ENCODE measurements at places on chromosomes 2 and 18.

DNA sequence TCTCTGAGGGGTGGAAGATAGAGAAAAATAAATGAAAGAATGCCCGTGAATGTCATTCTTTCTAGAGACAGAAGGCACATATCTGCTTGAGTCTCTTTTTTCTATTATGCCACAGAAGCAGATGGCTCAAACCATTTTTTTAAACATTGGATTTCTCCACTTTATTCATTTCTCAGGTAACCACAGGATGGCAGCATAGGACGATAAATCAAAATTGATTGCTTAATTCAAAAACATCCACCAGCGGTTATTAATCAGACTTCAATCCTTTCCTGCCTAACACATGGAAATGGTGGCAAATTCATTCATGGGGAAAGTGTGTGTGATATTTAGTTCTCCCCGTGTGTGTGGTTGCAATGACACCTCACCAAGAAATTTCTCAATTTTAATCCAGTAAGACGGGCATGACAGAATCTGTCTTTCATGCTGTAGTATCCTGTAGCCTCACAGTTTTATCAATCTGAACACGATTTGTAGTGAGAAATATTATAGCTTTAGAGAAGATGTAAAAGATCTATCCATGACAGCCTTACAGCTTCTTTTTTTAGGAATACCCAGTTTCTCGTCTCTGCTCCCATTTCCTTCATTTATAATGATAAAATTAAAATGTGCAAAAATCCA, 72.2 kb downstream of the DSC3 start:
- ATAC-seq, result no peak

DNA sequence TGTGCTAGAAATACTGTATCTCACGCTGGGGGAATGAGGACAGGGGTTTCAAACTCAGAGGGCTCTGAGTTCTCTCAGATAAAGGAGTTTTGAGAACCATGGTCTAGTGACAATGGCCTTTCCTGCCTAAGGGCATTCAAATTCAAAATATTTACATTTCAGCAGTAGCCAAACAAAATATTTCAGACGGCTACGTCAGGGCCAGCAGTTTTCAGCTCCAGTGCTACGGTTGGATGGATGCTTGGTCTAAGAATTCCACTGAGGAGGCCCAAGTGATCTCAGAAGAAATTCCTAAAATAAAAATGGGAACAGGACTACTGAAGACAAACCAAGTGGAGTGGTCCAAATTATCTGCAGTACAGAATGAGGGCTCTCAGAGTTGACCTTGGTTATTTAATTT, 41.1 kb upstream of the SCG2 start:
- ATAC-seq, result no peak

GRCh38 chr2:66897691-66898150, 462.8 kb downstream of the MEIS1 start:
- no peak for ATAC-seq

DNA sequence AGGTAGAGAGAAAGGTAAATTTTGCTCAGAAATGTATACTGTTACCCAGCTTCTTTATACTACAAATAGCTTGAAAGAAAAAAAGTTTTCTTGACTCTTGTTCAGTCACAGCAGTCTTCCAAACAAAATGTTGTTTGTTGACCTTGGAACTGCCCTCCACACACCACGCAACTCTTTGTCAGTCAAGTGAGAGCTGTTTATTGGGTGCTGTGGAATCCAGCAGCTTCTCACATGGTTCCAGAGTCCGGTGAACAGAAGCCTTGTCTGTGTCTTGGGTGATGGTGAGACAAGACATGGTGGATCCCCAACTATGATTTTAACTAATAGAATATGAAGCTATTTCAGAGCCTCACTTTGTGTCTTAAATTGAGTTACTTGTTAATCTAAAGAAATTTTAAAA, 112.5 kb downstream of the MAP2 start:
- no peak for ATAC-seq

DNA sequence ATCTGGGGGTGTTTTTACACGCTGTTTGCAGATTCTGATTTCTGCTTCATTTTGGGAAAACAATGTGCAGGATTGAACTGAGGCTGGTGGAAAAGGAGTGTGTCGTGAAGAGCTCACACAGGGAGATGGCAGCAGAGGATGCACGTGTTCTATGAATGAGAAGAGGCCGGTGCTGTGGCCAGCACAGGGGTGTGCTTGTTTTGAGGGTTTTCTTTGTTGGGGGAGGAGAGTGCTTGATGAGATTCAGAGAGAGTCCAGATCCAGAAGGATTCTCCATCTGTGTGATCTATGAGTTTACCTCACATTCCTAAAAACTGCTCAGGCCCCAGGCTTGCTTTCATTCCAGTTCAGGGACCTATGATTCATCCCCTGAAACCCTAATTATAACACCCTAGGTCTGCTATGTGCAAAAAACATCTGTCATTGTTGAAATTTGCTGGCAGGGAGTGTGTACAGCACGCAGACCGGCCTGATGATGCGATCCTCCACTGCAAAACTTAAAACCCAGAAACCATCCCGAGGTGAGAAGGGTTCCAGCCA, 12.1 kb downstream of the TGFA start:
- peak; percentile 65 for ATAC-seq

GRCh38 chr18:28174181-28174905, 2.6 kb downstream of the CDH2 start:
- ATAC-seq, result no peak

DNA sequence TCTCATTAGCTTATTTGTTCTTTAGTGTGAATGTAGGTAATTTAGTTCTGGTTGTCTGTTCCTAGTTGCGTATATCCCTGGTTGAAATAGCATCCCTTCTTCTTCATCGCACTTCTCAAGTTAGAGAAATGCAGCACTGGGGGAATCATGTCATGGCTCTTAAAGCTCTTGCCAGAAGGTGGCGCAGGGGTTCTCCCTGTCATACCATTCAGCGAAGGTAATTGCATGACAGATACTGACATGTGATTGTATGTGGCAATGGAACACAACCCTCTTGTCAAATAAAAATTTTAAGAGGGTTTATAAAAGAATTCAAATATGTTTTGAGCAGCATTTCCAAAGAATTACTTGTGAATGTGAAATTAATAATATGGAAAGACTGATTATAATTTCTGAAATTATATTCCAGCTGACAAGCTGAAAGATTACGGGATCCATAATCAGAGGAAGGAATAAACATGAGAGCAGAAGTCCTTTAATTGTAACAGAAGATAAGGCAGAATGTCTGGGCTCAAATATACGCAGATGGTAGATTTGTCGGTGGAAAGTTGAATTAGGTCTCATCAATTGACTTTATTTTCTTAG, 411.7 kb downstream of the DSEL start:
- peak; percentile 63 for ATAC-seq

- ATAC-seq, result no peak
Measured at GRCh38 chr2:71069376-71069775, 928 bp downstream of the NAGK start.

- ATAC-seq, result no peak
Measured at GRCh38 chr18:65235966-65236624, 514.7 kb upstream of the CDH7 start.

DNA sequence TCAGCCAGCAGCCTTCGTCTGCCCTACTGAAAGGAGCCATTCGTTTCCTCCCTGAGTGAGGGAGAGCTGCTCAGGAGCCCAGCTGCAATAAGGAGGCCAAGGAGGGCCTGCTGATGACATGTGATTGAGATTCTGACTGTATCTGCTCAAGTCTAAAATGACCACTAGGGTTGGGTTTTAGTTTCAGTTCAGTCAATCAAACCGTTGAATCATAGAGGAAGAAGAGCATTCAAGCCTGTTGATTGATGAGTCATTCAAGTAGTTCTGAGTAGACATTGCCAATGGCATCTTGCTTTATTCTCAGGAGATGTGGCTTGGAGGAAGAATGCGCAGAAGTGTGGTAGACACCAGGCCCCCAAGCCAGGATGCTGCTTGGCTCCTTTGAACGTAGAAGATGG, 19.9 kb upstream of the BCL2L11 start:
- ATAC-seq, result peak; percentile 89

DNA sequence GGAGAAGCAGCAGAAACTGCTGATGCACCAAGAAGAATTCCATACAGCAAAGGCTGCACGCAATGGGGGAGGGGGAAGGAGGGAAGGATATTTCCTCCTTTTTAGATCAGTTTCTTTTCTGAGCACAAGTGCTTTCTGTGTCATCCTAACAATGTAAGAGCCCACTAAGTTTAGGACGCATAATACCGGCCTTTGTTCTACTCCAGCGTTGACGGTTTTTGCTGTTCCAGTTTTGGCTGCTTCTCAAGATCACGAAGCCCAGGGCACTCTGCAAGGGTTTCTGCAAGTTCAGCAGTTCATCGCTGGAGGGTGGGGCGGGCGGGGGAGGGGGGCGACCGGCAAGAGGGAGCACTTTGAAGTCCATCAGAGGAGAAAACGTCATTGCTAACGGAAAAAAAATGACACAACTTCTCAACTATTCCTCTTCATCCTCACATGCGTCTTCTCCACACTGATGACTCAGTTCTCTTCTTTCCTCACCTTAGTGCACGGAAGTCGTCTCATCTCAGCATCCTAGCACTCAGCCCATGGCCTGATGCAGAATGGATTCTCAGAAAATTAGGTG, 8.7 kb downstream of the FAM178B start:
- ATAC-seq, result peak; percentile 96

DNA sequence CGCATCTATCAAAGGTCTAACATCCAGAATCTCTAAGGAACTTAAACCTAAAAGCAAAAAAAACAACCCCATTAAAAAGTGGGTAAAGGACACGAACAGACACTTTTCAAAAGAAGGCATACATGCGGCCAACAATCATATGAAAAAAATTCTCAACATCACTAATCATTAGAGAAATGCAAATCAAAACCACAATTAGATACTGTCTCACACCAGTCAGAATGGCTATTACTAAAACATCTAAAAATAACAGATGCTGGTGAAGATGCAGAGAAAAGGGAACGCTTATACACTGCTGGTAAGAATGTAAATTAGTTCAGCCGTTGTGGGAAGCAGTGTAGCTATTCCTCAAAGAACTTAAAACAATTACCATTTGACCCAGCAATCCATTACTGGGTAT, 38.0 kb downstream of the PPP3R1 start:
- no peak for ATAC-seq

DNA sequence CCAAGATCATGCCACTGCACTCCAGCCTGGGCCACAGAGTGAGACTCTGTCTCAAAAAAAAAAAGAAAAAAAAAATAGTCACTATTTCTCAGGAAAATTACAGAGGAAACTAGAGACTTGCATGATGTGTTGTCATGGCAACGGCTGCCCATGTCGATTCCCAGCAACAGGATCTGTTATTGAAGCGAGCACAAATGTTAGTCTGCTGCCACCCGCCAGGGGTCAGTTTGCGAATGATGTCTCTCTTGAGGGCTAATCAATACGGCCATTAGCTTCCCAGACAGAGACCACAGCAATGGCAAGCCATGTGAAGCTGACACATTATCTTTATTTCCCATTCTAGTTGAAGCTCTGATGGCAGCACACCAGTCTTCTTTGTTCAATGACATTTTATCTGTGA, 32.4 kb upstream of the ACYP2 start:
- ATAC-seq, result no peak

DNA sequence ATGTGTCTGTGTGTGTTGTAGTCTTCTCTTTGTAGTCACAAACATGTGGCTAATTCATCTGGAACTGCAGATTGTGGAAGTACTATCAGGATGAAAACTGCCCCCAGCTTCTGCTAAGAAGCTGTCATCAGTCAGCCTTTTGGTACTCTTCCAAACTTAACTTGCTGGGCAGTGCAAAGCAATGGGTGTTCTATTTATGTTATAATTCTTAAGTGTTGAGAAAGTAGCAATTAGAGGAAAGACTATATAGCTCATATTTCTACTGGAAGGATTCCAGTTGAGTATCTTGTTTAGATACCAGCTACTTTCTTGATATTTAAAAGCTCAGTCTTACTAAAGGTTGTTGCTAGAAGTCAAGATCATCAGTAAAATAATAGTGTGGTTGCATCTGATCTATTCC, 52.1 kb downstream of the SLC38A11 start:
- no peak for ATAC-seq

- ATAC-seq, result no peak
Measured at GRCh38 chr2:133123393-133123792, 444.9 kb downstream of the NCKAP5 start.

DNA sequence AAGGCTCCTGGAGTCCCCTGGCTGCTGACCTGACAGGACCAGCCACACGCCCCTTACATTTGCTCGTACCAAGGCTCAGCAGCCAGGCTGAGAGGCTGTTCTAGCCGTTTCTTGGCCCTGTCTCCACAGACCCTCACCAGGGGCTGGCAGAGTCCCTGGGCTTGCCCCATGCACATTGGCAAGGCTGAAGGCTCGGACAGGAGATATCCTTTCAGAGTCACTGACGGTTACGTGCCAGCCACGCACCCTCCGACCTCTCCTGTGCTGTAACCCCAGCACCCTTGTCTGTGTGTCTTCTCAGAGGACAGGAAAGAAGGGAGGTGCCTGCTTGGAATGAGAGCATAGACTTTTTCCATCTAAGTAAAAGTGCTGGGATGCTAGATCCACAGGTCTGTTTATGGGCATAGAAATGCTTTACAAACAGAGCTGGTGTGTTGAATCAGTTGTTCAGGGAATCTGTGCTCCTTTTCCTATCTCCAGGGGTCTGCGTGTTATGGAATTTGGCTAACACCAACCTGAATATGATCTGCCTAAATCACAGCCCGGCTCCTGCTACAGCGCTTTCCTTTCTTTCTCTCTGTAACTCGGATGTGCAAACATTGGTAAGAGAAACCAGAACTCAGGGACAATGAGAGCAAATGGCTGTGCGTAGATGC, 41.0 kb downstream of the COPS8 start:
- ATAC-seq, result no peak

- no peak for ATAC-seq
Measured at GRCh38 chr2:215667585-215668377, 231.9 kb upstream of the FN1 start.

DNA sequence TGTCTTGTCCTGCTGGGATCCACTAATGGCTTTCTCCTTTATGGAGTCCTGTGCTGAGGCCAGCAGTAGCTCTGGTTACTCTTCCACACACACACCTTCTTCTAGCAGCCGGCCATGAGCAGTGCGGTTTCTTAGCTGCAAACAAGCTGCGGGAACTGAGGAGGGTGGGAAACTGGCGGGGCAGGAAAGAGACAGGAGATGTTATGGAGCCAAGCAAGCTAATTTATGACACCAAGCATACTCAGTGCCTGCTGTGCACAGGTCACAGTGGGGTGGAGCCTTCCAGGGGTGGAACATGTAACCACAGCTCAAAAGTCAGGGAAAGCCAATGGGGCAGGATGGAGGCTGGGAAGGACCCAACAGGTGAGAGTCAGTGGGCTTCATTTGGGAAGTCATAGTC, 180.8 kb downstream of the FAM210A start:
- ATAC-seq, result no peak

All from activated T-helper 17 cell treated with anti-CD3 and anti-CD28 coated beads, Interleukin-2, amount 50 U/mL, for 72 hours (primary cell).